ENCODE measurements at places on chromosomes 3 and 15.

DNA sequence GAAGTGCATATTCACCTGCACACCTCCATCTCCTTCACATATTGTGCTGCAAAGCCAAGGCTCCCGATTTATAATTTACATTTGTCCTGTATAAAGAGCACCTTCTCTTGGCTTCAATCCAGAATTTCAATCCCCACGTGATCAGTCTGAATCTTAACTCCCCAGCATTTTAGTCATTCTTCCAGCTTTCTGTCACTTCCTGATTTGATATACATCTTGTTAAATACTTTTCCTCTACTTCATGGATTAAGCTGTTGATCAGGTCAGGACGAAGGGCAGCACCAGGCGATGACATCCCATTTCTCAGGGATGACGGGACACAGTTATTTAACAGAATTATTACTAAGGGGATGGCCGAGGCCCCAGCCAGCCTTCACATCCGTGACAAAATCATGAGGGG lies 212.5 kb downstream of the EPHB1 start:
- no peak for DNase-seq

- DNase-seq, result no peak
Measured at GRCh38 chr3:115814778-115815380, 191.6 kb downstream of the GAP43 start.

GRCh38 chr15:74383695-74384565 lies 16.5 kb upstream of the CYP11A1 start:
- DNase-seq, result no peak

GRCh38 chr3:196620161-196620604 lies 19.3 kb upstream of the NRROS start:
- no peak for DNase-seq

DNA sequence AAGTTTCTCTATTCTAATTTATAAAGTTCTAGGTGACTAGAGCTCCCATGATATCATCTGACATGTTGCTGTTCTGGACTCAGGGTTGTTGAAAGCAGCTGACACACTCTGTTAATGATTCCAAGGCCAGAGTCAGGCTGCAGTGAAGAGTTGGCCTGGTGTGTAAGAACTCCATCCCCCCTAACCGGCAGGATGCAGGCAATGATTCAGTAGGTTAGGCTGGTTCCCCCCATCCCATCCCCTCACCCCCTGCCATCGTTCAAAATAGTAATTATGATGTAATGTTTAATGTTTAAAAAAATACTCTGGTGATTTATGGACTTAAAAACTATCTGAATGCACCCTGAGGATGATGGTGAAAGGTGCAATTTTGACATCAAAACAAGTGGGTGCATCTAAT lies 4.6 kb upstream of the TRIM71 start:
- DNase-seq, result no peak

DNA sequence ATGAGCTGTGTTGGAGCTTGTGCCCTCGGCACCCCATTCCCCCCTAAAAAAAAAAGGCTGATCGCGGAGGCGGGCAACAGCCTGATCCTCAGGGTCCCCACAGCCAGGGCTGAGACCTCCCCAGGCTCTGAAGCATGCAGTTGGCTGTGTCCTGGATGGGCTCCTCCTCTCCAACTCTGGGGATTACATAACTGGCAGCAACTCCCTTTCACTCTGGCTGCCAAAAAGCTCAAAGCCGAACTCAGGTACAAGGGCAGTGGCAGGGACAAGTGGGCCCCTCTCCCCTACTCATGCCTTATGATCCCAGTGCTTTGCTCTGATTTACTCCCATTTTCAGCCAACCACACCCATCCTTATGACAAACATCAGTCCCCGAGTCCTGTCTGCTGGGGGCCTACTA lies 18.3 kb downstream of the TPRA1 start:
- no peak for DNase-seq

- no peak for DNase-seq
Measured at GRCh38 chr3:56131974-56132590, 336.2 kb downstream of the ERC2 start.

All from caudate nucleus (tissue), 63 donors.